NCI-H524 treated with DMSO at 0.1 percent for 48 hours (cell line): ENCODE measurements at places on chromosomes 1 and 21.

GRCh38 chr1:76807543-76808260 lies 59.6 kb upstream of the ST6GALNAC5 start:
- no peak for DNase-seq

- DNase-seq, result no peak
These were observed 23.9 kb upstream of the KCTD3 start for GRCh38 chr1:215543191-215543606.

DNA sequence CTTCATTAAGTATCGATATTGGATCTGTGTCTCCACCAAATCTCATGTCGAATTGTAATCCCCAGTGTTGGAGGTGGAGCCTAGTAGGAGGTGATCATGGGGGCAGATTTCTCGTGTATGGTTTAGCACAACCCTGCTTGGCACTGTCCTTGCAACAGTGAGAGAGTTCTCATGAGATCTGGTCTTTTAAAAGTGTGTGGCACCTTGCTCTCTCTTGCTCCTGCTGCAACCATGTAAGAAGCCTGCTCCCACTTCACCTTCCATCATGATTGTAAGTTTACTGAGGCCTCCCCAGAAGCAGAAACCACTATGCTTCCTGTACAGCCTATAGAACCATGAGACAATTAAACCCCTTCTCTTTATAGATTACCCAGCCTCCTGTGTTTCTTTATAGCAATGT lies 424.4 kb downstream of the NPHP4 start:
- DNase-seq, result no peak

GRCh38 chr1:173852105-173852504 lies 15.7 kb downstream of the GAS5 start:
- DNase-seq, result no peak

DNA sequence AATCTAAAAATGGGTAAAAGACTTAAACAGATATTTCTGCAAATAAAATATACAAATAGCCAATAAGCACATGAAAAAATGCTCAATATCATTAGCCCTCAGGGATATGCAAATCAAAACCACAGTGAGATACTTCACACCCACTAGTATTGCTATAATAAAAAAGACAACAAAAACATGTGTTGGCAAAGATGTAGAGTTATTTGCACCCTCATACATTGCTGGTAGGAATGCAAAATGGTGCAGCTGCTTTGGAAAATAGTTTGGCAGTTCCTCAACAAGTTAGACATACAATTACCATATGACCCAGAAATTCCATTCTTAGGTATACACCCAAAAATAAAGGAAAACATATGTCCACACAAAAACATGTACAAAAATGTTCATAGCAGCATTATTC lies 30.2 kb downstream of the ZZZ3 start:
- no peak for DNase-seq

DNA sequence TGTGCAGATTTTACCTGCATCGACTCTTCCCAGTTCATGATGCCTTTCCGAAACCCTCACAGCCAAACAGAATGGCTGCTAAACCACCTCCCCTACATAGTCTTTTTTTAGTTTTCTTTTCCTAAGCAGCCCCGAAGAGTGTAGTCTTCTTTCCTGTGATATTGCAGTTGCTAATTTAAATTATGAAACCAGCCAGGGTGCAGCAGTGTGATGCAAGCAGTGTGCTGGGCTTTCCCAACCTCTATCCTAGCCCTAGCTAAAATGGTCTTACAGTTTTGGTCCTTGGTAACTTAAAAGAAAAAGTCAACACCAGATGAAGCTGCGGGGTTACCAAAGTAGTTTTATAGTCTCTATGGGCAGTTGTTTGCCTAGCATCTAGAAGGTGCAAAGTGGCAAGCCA lies 82.0 kb upstream of the GCLM start:
- no peak for DNase-seq

DNA sequence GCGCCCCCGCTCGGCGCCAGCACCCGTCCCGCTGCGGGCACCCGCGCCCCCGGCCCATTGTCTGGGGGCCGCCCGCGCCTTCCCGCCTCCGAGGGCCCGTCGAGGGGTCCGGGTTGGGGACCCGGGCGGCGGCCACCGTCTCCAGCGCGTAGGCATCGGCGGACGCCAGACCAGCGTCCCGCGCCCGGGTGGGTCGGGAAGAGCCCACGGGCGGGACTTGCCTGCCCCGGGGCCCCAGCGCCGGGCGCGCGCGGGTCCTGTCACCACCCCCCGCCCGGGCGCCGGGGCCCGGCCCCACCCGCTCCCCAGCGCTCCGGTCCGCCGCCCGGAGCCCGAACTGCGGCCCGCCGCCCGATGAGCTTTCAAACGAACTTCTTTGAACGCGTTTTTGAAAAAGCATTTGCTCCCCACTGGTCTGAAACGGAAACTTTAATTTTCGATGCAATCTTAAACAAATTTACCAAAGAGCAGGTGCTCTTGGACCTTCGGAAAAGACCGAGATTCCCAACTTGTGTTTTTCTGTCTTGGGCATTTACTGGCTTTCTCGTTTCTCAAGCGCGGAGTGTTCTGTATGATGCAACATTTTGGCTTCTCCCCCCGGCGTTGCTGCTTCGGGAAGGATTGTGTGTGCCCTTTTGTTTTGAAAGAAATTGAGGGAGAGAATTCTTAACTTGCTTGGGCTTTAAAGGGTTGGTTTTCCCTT lies 615 bp downstream of the CLIC4 start:
- peak; percentile 1 for DNase-seq

- DNase-seq, result no peak
These were observed 27.4 kb upstream of the FOXD3 start for GRCh38 chr1:63294803-63295594.
